IMR-90 (cell line): ENCODE measurements at places on chromosomes 13 and 19. TPM values are rescaled to one million over a fixed set of nuclear protein-coding genes. Genes with fewer than 3 reads are reported as not detected.

GRCh38 chr13:34414616-34415015, 527.5 kb upstream of the NBEA start:
- DNase-seq = no peak

DNA sequence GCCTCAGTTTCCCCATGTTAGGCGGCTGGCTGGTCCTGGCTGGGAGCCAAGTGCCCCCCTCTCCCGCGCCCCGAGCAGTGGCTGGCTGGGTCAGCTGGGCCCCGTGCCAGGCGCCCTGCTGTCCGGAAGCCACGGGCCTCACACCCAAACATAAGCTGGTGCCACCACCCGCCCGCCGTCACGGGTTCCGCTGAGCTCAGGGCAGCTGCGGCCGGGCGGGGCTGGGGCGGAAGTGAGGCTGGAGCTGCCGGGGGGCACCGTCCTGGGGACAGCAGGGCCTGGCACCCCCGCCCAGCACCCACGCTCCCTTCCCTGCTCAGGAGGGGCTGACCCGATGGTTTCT, 19.3 kb downstream of the HCN2 start:
- DNase-seq = no peak

DNA sequence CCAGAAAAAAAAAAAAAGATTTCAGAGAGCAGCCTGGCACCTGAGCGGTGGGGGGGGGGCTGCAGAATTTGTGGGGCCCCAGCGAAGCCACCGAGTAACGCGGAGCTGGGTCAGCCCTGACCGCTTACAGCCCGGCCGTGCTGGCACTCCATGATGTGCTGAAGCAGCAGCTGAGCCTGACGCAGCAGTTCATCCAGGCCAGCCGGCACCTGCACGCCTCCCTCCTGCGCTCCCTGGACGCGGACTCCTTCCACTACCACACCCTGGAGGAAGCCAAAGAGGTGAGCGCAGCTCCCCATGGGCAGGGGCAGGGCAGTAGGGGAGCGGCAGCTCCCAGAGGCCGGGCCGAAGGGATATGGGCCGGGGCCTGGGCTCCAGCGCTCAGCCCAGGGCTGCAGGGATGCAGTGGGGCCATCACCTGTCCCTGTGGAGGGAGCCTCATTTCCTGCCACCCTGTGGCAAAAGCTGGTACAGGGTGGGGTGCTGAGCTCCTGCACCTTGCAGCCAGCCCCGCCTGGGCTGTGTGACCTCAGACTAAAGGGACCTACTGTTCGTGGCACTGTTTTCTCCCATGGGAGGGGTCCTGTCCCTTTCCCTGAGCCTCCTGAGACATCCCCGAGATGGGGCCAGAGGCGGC, 18.3 kb downstream of the C19orf44 start:
- no peak for DNase-seq

DNA sequence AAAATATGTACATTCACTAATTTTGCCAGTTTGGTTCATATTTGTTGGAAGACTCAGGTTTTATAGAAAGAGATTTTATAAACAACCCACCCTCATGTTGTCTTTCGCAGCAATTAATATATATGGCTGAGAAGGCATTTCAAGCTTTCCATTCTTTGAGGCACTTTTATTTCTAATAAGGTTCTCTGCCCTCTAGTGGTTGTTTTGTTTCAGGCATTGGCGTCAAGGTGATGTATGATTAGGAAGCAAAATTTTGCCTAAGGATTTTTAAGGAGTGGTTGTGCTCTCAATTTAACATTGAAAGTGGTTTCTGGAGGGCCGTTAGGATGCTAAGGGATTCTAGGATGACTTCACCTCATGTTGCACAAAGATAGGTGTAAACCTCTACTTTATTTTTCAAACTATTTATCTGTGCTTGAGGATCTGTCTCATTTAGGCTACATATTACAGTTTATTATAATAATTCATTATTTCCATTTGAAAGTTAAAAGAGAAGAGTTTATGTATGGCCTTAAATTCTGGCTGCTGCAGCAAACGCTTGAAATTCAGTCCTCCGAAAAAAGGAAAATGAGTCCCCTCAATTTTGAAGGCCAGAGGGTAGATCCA, 35.9 kb downstream of the OXGR1 start:
- DNase-seq = peak; percentile 13

- no peak for DNase-seq
Observed at GRCh38 chr19:16034958-16035560, 41.2 kb upstream of the TPM4 start.

DNA sequence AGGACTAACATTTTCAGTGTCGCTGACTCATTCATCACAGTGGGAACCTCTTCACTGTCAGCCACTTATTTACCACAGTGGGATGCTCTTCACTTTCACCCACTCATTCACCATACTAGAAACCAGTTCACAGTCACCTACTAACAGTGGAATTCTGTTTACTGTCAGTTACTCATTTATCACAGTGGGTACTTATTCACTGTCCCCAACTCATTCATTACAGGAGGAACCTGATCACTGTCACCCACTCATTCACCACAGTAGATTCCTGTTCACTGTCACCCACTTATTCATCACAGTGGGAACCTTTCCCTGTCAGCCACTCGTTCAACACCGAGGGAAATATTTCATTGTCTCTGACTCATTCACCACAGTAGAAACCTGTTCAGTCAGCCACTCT, 10.1 kb upstream of the ZNF85 start:
- DNase-seq = no peak

DNA sequence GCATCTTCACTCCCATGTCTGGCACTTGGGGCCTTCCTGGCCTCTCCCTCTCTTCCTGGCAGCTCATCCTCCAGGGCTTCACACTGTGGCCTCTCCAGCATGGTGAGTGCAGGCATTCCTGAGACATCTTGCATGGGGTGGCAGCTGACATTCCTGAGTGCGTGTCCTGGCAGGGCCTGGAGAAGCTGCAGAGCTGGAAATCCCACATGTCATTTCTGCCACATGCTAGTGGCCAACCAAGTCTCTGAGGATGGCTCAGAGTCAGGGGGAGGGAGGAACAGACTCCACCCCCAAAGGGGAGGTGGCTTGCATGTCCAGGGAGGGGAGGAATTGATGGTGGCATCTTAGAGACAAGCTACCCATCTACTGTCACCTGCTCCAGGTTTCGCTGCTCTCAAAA, 41.6 kb upstream of the AMER2 start:
- no peak for DNase-seq

DNA sequence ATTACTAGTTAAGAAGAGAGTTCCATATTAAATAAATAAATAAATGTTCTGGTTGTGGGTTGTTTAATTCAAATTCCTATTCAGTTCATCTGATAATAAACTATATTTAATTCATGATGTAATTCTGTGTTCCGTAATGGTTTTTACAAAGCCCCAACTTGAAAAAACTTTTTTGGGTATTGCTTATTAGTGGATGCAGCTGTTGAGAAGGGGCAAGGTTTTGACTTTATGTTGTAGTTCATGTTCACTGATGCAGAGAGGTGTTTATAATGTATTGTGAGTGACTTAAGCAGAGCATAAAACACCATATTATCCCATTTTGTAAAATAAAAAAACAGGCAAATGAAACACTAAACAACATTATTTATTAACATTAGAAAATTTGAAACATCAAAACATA, 107.3 kb upstream of the TNFSF11 start:
- DNase-seq = no peak

DNA sequence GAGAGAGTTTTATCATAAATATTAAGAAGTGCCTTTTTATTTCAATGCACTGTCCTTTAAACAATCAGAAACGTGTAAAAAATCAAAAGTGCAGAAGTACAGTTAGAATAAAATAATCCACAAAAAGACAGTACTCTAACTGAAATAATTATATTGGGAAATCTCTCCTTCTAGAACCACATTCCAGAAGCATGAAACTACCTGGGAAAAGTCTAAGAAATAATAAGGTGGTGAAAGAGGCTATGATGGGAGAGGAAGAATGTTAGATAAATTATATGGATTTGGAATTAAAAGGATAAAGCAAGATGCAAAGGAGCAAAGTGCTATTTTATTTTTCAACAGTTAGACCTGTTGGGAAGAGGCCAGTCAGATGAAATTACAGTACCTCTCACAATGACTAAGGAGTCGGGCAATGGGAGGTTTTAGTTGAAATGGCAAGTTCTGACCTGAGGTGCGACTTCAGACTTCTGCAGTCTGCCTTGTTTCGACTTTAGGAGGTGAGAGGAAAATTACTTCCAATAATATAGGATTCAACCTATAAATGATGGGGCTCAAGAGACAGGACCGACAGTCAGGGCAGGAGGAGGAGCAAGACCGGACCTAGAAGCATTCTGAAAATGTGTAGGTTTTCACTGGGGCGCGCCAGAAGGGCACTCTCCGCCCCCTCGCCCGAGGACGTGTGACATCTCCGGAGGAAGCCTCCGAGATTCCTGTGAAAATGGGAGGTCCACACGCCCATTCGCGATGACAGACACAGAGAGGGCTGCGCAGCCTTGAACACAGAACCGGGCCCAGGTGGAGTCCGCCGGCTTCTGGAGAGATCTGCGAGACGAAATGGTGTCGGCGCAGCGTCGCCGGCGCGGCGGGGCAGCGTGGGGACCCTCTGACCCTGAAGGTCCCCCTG, 717 bp downstream of the SPRYD7 start:
- DNase-seq = peak; percentile 50

- no peak for DNase-seq
Observed at GRCh38 chr19:46646402-46646801, 10.4 kb upstream of the GNG8 start.

DNA sequence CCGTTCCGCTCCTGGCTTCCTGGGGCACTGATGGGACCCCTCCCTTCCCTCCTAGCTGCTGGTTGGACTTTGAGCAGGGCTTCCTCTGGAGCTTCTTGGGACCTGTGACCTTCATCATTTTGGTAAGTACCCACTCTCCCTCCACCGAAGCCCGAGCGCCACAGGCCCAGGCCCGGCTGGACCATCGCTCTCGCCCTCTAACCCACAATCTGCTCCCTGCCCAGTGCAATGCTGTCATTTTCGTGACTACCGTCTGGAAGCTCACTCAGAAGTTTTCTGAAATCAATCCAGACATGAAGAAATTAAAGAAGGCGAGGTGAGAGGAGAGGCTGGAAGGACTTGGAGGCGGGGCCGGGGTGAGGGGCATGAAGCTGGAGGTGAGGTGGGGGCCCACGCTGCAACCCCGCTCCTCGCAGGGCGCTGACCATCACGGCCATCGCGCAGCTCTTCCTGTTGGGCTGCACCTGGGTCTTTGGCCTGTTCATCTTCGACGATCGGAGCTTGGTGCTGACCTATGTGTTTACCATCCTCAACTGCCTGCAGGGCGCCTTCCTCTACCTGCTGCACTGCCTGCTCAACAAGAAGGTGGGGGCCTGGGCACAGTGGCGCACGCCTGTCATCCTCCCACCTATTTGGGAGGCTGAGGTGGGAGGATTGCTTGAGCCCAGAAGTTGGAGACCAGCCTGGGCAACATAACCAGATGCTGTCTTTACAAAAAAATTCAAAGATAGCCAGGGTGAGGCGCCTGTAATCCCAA, 12.3 kb downstream of the DDX39A start:
- DNase-seq = no peak

DNA sequence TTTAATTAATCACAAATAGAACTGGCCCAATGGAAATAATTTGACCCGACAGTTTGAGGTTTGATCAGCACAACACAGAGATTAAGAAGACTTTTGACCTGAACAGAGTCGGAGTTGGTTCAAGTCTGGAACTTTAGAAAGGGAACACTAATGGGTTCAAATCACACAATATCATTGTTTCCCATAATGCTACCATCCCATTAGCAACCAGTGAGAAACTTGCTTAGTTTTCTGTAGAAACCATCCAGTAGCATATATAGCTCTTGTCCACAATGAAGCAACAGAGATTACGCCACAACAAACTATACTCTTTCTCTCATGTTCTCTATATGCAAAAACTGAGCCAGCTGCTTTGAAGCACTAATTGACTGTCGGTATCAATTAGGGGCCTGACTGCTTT, 376.9 kb upstream of the SPRY2 start:
- DNase-seq = no peak

- DNase-seq = no peak
Observed at GRCh38 chr13:43650882-43651281, 135.9 kb downstream of the ENOX1 start.

DNA sequence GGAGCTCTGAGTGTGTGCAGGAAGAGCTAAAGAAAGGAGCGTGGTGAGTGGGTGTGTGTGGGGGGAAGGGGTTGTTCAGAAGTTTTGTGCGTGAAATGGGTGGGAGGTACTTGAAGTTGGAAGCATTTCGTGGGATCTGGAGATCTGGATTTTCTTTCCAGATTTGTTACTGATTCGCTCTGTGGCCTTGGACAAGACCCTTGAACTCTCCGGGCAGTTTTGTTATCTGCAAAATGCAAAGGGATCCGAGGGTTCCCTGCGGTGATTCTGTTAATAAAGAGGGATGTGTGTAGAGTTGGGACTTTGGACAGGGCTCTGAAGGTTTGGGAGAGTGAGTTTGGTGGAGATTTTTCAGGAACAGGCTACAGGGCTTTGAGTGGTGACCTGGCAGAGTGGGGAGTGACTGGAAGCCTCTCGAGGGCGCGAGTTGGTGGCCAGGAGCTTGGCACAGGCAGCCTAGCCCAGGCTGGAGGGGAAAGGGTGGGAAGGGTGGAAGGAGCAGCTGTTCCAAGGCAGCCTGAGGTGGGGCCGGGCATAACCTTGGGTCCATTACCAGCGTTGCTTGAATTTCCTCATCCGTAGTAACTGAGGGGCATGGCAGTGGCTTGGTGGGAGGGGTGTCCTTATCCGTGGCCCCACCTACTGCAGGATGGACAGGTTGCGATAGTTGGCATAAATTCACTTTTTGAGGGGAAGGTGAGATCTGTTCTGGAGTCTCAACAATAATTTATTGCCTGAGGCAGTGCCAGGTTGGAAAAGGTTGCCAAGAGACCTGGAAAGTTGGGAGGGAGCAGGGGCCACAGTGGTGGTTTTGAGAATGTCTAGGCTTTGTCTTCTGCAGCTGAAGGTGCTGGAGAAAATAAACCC, 2.1 kb downstream of the ACTN4 start:
- no peak for DNase-seq

DNA sequence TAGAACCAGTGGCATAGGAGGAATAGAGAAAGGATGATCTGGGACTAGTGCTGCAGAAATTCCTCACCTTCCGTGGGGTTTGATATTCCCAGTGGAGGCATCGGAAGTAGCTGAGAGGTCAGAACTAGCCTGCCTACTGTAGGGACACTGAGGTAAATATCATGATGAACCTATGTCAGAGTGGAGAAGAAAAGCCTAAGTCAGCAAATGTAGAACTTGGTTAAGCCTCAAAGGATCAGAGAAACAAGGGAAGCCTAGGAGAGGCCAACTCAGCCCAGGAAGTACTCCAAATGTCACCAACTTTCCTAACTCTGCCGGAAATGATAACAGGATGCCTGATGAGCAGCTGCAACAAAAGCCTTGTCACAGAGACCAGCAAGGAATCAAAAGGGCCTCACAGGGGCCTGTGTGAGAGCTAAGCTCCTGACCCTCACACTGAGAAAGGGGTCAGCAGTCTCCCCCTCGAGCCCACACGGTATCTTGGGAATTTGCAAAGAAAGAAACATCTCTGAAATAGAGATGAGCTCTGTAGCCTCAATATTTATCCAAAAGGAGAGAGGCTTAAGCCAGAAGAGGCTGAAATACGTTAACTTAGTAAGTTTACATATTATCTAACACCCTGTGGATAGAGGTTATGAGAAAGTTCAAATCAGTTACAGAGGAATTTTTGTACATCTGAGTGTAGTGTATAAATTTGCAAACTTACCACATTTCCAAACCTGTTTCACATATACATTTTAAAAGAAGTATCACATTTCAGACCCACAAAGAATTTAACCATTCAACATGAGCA, 1064.3 kb downstream of the DIAPH3 start:
- peak; percentile 69 for DNase-seq

- no peak for DNase-seq
Observed at GRCh38 chr19:5612891-5613865, 9.4 kb downstream of the SAFB2 start.

Gene PEX11G
- total RNA-seq = 0.72 and 1.1 TPM in 2 replicates

Gene CD209
- not detected in 2 replicates for total RNA-seq

Gene RNF113B
- total RNA-seq = not detected in 2 replicates

Gene SPACA4
- not detected in 2 replicates for total RNA-seq

Gene ZGLP1
- total RNA-seq = 0.54 TPM in 1 of 2 replicates, not detected in the other

Gene ZNF90
- 0.28 and 0.36 TPM in 2 replicates for total RNA-seq

Gene URAD
- not detected in 2 replicates for total RNA-seq
